NCI-H1694 (cell line): ENCODE measurements at places on chromosomes 1 and 21.

- no peak for DNase-seq
Observed at GRCh38 chr1:166920561-166921475, 44.8 kb upstream of the TADA1 start.

DNA sequence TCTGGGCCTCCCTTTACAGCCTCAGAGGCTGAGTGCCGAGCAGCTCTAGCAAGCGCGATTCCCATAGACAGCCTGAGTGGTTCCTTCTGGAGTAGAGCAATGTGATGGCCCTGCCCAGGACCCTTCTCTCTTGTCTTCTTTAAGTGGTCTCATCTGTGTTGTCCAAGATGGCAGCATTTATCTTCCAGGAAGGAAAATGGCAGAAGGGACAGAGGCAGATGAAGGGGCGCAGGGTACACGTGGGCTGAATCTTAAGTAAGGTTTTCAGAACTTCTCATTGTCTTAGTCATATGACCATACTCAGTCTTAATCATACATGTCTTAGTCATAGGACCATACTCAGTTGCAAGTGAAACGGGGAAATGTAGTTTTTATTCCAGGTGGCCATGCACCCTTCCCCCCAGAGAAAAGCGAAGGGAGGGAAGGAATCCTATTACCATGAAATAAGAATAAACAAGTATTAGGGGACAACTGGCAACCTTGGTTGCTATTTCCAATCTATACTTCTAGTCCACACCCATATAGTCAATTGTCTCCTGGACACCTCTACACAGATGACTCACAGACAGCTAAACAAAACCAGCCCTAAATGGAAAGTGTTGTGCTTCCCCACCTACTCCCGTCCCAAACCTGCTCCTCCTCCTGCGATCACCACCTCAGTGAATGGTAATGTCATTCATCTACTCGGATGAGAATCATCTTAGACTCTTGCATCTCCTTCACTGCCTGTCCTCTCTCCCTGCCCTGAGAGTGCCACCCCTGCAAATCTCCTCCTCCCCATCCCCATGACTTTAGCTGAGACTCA lies 13.3 kb downstream of the OVAAL start:
- DNase-seq: no peak

DNA sequence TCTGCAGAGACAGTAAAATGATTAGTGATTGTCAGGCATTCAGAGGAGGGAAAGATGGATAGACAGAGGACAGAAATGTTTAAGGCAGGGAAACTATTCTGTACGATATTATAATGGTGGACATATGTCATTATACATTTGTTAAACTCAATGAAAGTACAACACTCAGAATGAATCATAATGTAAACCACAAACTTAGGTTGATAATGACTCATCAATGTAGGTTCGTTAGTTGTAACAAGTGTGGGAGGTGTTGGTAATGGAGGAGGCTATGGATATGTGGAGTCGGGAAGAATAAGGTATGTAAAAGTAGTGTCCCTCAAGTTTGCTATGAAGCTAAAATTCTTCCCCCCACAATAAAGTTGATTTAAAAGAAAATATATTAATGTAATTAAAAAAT lies 455.0 kb downstream of the BRINP3 start:
- DNase-seq: no peak

GRCh38 chr1:109404838-109405237 lies 7.1 kb upstream of the SORT1 start:
- DNase-seq: no peak

- DNase-seq: no peak
Observed at GRCh38 chr1:89484092-89485038, 40.3 kb upstream of the LRRC8B start.
